ENCODE measurements at places on chromosomes 5 and 9. TPM values are rescaled to one million over a fixed set of nuclear protein-coding genes. Genes with fewer than 3 reads are reported as not detected.

The PLEKHG4B gene
- 2.0 TPM for total RNA-seq

The RCL1 gene
- total RNA-seq: 19.6 TPM

The PRDM9 gene
- total RNA-seq: not detected

The IL9 gene
- not detected for total RNA-seq

The CCDC183 gene
- total RNA-seq: 4.0 TPM

The CYSRT1 gene
- 0.41 TPM for total RNA-seq

The C5orf22 gene
- 24.1 TPM for total RNA-seq

The RGP1 gene
- 34.6 TPM for total RNA-seq

The RANBP17 gene
- total RNA-seq: 17.8 TPM

The GAPVD1 gene
- total RNA-seq: 68.9 TPM

The TIMD4 gene
- total RNA-seq: not detected

The ESM1 gene
- total RNA-seq: 2.7 TPM

The FAM163B gene
- not detected for total RNA-seq

The PCAT7 gene
- 0.35 TPM for total RNA-seq

The GARIN3 gene
- not detected for total RNA-seq

The PIGO gene
- total RNA-seq: 25.2 TPM

The MARCOL gene
- total RNA-seq: not detected

The SIGMAR1 gene
- total RNA-seq: 40.5 TPM

The ITK gene
- 8.1 TPM for total RNA-seq

The PTCH1 gene
- 25.9 TPM for total RNA-seq

The SARDH gene
- 6.8 TPM for total RNA-seq

The C6 gene
- 0.69 TPM for total RNA-seq

Data from upper lobe of right lung (tissue), 1 donor.